ENCODE measurements at places on chromosomes 4 and X. TPM values are rescaled to one million over a fixed set of nuclear protein-coding genes. Genes with fewer than 3 reads are reported as not detected.

The TBC1D14 gene
- total RNA-seq = 56.2 TPM

The DDX53 gene
- total RNA-seq = not detected

DNA sequence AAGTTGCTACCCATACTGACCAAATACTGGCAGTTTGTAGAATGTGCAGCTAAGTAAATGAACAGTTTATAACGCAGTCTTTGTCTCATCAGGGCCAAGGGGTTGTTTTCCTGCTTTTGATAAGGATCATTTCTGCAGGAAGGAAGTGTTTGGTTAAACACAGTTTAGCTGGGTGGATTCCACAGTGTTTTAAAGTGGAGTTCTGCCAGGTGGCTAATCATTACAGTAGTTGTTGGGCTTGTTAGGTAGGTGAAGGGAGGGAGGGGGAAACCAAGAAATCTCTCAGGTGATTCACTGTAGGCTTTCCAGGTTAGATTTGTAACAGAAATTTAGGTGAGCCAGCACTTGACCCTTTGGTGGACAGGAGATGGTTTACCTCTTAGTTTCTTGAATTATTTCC is 58.1 kb downstream of the FNIP2 start:
- DNase-seq = no peak

GRCh38 chr4:102247041-102247440 is 98.2 kb downstream of the SLC39A8 start:
- DNase-seq = no peak

DNA sequence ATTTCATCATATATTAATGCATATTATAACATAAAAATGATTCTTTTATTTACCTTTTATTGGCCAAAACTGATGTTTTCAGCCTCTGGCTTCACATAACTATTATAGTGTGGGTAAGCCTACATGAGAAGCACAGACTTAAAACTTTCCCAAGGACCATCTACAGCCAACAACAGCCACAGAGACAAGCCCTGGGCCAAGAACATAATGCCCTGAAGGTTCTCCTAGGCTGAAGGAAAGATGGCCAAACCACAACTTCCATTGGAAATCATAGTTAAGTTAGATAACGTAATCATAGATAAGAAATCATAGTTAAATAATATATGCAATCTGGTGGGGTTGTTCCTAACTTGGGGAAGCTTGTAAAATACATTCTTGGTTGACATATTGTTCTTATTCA is 280.0 kb upstream of the EMCN start:
- DNase-seq = no peak

- peak; percentile 87 for DNase-seq
Observed at GRCh38 chrX:40176351-40177116, 78.8 kb upstream of the BCOR start.

The COMMD8 gene
- 16.4 TPM for total RNA-seq

GRCh38 chrX:121301356-121301755 is 253.9 kb downstream of the GLUD2 start:
- DNase-seq = no peak

GRCh38 chr4:70657326-70657725 is 9.0 kb downstream of the JCHAIN start:
- no peak for DNase-seq

GRCh38 chr4:8912506-8912905 is 40.9 kb upstream of the HMX1 start:
- DNase-seq = no peak

The IGSF1 gene
- total RNA-seq = 0.12 TPM

The CFAP47 gene
- total RNA-seq = not detected

DNA sequence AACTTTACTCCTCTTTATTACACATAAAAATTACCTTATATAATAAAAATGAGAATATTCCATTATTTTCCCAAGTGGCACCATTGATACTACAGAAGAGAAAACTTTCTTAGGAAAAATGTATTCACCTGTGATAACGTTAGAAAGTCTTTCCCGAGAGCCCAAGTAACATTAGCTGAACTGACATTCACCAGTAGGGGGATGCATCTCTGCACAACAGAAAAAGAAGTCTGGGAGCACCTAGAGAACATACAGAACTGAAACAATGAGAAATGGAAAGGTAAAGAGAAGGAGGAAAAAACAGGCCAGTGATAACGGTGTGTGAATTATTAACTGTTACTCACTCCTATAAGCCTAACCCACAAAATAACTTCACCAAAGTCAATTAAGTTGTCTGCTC is 423.3 kb downstream of the CENPC start:
- no peak for DNase-seq

The OTC gene
- total RNA-seq = 6.3 TPM

DNA sequence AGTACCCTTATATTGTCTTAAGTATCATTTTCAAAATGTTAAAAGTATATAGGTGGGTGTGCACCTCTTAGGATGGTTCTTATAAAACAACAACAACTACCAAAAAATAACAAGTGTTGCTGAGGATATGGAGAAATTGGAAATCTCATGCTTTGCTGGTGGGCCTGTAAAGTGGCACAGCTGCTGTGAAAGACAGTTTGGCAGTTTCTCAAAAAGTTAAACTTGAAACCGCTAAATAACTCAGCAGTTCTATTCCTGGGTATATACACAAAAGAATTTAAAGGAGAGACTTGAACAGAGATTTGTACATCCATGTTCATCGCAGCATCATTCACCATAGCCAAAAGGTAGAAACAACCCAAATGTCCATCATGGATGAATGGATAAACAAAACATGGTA is 65.5 kb downstream of the HAND2 start:
- DNase-seq = no peak

The MAGEA3 gene
- not detected for total RNA-seq

GRCh38 chrX:2751291-2751690 is 549 bp upstream of the XG start:
- DNase-seq = no peak

- no peak for DNase-seq
Observed at GRCh38 chr4:177308847-177309521, 690 bp upstream of the NEIL3 start.

The CSN3 gene
- not detected for total RNA-seq

- DNase-seq = peak; percentile 57
Observed at GRCh38 chrX:33434256-33435092, 223.1 kb upstream of the DMD start.

GRCh38 chrX:30597216-30598012 is 19.8 kb upstream of the TASL start:
- no peak for DNase-seq

GRCh38 chrX:70082723-70083122 is 20.5 kb downstream of the OTUD6A start:
- no peak for DNase-seq

- DNase-seq = no peak
Observed at GRCh38 chr4:124868495-124868894, 156.0 kb upstream of the ANKRD50 start.

GRCh38 chr4:119000400-119000799 is 111.7 kb downstream of the SYNPO2 start:
- DNase-seq = no peak

The PDLIM3 gene
- total RNA-seq = 8.9 TPM

DNA sequence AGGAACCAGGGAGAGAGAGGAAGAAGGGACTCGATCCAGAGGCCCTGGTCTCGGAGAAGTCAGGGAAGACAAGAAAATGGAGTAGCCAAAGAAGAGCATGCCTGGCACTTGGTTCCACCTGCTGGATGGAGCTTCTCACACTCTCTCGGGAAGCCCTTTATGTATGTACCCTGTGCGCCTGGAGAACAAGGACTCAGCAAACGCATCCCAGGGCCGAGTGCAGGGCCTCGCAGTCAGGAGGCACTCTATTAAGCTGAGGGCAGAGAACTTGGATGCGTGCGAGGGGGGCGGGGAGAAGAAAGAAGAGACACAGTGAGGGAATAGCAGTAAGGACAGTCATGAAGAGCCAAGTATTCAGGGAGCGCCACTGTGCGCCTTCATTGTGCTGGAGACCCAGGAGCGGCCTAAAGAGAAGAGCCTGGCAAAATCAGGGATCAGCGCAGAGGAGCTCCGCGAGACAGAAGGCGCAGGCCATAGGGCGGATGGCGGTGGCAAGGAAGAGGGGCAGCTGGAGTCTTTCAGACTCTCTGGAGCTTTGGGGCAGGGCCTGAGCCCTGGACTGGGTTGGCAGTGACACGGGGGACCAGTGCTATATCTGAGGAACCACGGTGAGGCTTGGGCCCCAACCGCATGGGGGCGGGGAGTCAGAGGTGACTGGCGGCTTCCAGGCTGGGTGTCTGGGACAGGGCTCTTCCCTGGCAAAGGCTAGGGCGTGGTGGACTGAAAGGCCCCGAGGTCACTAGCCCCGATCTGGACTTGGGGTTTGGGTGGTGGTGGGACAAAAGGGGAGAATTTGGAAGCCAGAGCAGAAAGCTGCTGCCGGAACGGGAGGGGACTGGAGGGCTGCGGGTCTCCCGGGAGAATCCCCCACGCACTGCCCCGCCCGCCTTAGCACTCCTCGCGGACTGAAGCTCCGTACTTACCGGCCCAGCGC is 1.9 kb upstream of the SEPTIN6 start:
- no peak for DNase-seq

DNA sequence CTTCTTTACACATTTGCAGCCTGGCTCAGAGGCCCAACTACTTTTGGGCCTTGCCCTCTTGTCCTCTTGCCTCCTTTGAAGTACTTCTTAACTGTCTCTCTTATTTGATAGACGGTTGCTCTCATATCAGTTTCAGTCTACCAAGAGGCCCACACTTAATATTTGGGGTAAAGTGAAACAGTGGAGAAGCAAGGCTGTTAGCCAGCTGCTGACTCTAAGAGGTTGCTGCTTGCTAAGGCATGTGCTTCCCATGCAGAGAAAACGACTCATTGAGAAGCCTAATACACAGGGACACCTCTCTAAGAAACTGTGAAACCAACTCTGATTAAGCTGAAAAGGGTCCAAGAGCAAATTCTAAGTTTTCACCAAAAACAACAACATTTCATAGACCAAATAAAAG is 94.6 kb downstream of the PPP3CA start:
- DNase-seq = no peak

The MAGEC3 gene
- total RNA-seq = not detected

The CXCL3 gene
- 30.8 TPM for total RNA-seq

DNA sequence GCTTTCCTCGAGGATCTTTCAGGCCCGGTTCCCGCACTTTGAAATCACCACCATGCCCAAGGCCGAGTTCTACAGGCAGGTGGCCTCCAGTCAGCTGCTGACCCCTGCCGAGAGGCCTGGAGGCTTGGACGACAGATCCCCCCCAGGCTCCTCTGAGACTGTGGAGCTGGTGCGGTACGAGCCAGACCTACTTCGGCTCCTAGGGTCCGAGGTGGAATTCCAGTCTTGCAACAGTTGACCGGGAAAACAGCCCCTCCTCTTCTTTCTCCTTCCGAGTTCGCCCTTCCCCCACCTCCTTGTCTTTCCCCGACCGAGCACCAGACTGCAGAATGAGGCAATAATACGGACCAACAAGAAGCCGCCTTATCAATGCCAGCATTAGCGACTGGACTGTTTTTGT is 54.4 kb downstream of the ELF4 start:
- DNase-seq = no peak

GRCh38 chrX:153781428-153782047 is 697 bp downstream of the SRPK3 start:
- no peak for DNase-seq

The AKAP14 gene
- total RNA-seq = not detected

The KLHL15 gene
- 9.7 TPM for total RNA-seq

The XAGE1A gene
- total RNA-seq = not detected

DNA sequence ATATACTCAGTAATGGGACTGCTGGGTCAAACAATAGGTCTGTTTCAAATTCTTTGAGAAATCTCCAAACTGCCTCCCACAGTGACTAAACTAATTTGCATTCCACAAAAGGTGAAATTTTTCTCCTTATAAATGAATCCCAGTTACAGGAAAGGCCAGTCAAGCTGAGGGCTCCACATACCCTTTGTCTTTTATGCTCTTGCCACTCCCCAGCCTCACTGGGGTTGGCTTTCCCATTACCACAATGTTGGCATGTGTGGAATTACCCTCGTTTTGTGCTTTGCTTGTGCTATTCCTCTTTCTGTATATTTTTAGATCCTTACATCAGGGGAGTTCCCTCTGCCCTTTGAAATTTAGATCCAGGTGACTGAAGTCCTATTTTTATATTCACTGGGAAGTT is 220.2 kb upstream of the LCORL start:
- no peak for DNase-seq

DNA sequence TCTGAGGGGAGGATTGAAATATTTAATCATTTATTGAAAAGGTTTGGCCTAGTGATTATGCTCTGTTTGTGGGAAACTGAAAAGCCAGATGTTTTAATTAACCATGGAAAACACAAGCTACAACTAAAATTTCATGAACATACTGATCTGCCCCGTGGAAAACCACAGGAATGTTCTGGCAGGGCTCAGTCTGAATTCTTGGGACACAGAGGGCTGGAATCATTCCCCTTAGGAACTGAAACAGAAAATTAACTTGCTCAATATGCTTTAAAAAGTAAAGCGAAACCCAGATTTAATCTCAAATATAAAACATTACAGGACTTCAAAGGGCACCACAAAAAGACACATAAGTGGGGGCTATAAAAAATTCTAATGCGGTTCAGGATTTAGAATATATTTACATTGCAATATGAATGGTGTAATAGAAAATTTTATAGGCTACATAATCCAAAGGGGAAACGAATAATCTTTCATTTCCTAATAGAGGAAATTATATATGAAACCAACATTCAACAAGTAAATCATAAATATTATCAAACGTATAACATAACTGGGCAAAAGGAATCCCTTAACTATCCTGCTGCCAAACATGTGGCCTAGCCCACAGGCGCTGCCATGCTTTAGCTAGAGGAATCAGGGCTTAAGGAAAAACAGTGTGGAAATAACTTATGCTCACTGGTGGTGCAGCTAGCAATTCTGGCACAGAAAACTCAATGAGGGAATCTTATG is 70.9 kb downstream of the APBB2 start:
- DNase-seq = no peak

- no peak for DNase-seq
Observed at GRCh38 chr4:10949039-10949733, 264.6 kb upstream of the CLNK start.

The HTATSF1 gene
- 29.2 TPM for total RNA-seq

Data from mucosa of descending colon (tissue), 3 donors.